ENCODE measurements at places on chromosomes 1 and 21.

GRCh38 chr1:93864175-93864574, 14.8 kb downstream of the DNTTIP2 start:
- DNase-seq = no peak

GRCh38 chr1:99728494-99729235, 37.8 kb downstream of the FRRS1 start:
- no peak for DNase-seq

GRCh38 chr1:174884038-174884437, 115.7 kb upstream of the CACYBP start:
- no peak for DNase-seq

DNA sequence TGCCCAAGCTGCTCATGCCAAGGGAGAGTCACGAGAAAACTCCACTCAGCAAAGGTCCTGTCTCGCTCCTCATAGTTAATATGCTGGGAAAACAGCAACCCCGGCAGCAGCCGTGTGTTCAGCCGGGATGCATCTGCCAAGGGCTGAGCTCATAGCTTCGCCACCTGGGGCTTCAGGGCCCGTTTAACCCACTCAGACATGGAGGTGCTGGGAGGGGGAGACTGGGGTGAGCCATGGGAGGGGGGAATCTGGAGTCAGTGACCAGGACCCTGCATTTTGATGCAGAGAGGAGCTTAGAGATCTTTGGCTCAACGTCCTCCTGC, 283.4 kb downstream of the PTPRU start:
- no peak for DNase-seq

- no peak for DNase-seq
These were observed 214.1 kb downstream of the DYRK1A start for GRCh38 chr21:37580666-37581065.

DNA sequence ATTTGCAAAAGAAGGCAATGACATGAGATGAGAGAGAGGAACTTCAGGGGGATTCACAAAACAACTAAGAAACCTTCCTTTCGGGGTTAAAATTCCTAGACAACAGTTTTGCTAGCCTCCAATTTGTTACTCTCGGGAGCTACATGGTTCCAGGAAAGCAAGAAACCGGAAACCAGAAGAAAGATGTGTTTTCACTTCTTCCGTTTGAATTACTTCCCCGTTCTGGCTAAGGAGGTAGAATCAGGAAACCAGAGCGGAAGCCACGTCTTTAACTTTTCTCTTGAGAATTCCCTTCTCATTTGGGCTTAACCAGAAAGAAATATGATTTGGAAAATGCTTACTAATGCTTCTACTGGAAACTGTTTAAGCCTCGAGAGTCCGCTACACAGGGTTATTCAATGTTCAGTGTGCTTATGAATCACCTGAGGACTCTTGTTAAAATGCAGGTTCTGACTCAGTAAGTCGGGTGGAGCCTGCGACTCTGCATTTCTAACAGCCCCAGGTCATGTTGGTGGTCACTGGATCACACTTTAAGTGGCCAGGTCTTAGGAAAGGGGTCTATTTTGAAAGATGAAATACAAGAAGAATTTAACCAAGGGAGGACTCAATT, 43.5 kb upstream of the MCOLN3 start:
- no peak for DNase-seq

DNA sequence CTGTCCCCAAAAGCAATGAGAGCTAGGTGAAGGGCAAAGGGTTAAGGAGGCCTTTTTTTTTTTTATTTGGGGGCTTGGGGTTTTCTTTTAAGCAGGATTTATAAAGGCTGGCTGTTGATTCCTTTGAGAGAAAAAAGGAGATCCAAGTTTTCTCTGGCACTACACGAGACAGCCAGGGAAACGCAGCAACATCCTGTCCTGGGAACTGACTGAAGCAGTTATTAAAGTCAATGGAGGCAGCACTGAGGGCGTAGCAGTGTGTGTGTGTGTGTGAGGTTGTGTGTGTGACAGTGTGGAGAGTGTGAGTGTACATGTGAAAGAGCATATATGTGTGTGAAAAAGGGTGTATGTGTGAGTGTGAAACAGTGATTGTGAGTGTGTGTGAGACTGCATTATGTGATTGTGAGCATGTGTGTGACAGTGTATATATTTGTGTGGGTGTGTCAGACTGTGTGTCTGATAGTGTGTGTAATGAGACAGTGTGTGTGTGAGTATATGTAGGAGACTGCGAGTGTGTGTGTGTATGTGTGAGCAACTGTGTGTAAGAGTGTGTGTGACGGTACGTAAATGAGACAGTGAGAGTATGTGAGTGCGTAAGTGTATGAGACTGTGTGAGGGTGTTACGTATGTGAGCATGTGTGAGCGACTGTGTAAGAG, 65.9 kb upstream of the TIAM1 start:
- DNase-seq = no peak

GRCh38 chr21:40852563-40852962, 5.6 kb upstream of the DSCAM start:
- DNase-seq = no peak

GRCh38 chr1:172815740-172816139, 156.8 kb downstream of the FASLG start:
- no peak for DNase-seq

DNA sequence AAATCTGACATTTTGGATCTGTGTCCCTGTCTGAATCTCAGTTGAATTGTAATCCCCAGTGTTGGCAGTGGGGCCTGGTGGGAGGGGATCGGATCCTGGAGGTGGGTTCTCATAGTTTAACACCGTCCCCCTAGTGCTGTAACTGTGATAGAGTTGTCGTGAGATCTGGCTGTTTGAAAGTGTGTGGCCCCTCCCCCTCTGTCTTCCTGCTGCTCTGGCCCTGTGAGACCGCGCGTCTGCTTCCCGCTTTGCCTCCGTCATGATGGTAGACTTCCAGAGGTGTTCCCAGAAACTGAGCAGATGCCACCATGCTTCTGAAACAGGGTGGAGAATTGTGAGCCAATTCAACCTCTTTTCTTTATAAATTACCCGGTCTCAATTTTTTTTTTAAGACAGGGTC, 25.0 kb downstream of the AGPAT3 start:
- no peak for DNase-seq

DNA sequence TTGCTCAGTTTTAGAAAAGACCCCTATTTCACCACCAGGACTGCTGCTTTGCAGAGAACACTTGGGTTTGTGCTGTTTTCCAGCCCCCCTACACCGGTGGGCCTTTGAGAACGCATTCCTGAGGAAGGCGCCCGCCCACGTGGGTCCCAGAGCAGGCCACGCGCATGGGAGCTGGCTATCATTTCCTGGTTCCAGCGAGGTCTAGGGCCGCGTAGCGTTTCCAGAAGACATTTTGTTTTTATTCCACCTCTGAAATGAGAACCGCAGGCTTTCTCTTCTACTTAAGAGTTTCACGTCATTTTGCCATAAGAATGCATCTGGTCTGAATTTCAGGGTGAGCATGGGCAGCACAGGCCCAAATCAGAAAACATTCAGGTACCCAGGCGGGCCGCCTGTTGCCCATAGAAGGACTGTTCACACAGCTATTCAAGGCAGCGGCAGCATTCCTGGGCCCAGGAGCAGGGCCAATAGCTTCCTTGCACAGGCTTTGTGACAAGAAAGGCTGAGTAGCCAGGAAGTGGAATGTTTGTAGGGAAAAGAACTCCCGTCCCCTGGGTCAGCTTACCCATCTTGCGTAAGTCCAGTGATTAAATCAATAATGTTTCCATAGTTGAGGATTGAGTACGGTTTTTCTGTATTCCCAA, 1.4 kb upstream of the KLHL21 start:
- DNase-seq = peak; percentile 19

GRCh38 chr1:28971980-28972771, 57.8 kb downstream of the EPB41 start:
- DNase-seq = no peak
